ENCODE measurements at places on chromosomes 12 and 14.

DNA sequence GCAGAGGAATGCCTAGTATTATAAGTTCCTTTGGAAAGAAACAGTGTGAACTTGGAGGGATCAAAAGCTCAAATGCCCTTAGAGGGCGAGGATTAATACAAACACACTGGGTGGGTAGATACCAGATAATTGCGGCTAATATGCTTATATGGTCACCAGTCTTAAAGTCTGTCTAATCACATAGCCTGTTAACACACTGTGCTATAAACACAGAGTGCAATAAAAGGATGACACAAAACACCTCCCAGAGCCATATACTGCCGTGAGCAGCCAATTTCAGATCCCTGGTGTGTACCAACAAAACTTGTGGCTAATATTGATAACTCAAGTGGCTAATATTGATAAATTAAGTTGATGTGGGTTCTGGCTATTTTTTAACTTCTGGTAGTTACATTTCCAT is 1.7 kb upstream of the IL26 start:
- DNase-seq, result no peak

DNA sequence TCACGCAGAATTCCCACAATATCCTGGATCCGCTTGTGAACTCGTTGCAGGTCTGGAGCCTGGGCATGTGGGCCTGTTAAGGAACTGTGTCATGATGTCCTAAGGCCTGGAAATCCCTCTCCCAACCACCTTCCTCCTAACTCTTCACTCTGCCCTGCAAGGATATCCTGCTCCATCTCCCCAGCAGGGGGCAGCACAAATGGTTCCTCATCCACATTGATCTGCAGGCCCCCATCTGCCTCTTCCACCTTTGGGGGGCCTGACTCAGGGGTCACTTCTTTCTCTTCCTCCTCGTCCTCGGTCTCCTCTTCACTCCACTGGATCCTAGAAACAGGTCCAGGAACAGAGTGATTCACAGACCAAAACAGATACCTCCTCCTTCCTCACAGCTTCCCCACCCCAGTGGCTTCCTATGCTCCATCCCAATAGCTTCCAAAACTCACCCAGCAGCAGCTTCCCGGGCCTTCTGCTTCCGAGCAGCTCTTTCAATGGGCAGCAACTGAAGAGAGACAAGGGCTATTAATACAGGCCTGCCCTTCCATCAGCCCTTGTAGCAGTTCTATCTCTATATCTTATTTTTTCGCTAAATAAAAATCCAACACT is 4.5 kb downstream of the NOP2 start:
- no peak for DNase-seq

GRCh38 chr14:21066882-21067502 is 3.1 kb upstream of the ARHGEF40 start:
- no peak for DNase-seq

DNA sequence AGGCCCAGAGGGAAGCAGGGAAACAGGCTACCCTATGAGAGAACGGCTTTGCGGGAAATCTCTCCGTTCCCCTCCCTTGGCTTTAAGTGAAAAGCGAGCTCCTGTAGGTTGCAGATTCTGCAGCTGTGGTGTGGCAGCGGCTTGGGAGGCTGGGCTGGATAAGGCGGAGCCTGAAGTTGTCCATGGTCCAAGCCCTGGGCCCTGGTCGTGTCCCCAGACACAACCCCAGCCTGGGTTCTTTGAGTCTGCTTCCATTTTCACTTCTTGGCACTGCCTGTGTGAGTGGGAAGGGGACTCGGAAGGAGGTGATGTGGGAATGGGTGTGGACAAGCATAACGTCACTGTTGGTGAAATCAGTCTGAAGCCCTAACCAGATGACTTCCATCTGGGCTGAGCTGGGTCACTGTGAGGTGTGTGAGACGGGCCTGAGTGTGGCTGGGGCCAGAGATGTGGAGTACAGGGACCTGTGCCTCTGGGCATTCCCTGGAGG is 43.0 kb upstream of the CTDSP2 start:
- no peak for DNase-seq

DNA sequence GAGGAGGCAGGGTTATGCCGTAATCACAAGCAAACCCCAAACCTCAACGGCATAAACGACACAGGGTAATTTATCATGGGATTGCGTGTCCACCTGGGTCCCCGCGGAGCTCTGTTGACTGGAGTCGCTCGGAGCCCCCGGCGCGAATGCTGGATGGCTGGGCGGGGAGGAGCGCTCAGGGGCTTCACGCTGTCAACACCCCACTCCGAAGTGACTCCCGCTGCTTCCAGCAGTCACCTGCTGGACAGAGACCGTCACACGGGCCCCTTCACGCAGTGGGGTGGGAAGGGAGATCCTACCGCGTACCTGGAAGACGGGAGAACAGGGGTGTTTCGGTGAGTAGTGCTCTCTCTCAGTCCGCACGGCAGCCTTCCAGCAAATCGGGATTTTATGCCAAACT is 4.4 kb upstream of the GALNT9 start:
- DNase-seq, result no peak

DNA sequence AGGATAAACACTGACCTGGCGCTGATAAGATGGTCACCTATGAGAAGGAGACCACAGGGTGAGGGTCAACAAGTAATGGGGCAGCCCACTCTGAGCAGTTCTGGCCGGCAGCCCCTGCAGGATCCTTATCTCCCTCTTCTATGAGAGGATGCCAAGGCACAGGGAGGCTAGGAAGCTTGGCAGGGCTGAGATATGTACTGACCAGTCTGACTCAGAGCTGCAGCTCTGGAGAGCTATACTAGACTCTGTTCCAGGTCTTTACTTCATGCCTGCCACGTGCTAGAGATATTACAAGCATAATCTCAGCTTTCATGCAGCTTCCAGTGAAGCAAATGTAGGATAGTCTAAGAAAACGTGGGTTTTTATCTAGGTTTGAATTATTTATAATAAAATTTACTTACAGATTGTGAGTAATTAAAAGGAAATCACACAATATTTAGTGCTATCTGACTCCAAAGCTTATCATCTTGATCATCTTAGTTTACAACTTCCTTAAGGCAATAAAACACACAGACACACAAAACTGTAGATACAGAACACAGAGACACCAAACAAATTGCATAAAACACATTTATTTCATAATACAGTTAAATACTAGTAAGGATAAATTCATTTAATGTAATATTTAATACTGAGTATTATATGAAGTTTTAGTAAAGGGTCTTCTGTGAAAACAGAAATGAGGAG is 32.3 kb downstream of the GIT2 start:
- no peak for DNase-seq

GRCh38 chr12:4962539-4963486 is 53.1 kb downstream of the KCNA1 start:
- DNase-seq, result no peak

DNA sequence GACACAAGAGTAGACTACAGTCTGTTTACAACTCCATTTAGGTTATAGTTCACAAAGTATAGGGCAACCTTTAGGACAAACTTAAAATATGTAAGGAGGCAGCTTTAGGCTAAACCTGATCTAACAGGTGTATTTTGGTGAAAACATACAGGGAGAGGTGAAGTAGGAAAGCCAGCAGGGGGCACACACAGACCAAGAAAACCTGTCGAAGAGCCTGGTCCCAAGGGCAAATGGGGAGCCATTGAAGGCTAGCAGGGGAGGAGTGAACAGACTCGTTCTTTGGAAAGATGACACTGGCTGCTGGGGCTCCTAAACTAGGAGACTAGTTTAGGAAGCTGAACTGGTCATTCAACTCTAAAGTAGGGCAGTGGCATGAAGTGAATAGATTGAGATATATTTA is 138.8 kb upstream of the WSCD2 start:
- no peak for DNase-seq

GRCh38 chr14:105177082-105177481 is 4.0 kb downstream of the NUDT14 start:
- no peak for DNase-seq

DNA sequence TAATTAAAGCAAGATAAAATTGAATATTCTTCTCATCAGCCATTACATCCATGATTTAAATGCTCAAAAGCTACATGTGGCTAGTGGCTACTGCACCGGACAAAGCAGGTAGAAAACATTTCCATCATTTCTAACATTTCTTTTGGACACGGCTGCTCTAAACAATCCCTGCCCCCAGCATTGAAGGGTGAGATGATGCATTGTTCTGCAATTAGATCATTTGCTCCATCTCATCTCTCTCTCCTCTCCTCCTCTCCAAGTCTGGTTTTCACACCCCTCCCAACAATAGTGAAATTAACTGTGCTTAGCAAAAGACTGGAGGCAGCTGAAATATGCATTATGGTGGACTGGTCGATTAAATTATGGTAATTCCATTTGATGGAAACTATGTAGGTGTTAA is 288.5 kb downstream of the KSR2 start:
- no peak for DNase-seq

DNA sequence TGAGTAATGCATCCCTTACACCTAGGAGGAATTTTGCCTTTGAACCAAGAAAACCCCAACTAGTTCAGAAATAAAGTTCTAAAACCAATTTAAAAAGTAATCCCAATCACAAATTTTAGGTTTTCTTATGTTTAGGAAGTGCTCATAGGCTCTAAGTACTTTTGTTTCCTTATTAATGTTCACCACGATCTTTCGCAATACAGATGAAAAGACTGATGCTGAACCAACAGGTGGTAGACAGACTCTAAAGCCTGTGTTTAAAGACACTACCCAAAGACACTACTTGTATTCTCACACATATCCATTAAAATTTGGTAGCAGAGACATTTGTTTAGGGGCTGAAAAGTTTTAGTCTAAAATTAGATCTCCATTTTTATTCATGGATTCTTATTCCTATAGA is 10.6 kb upstream of the PHLDA1 start:
- no peak for DNase-seq

- no peak for DNase-seq
These were observed 145.4 kb downstream of the TMTC2 start for GRCh38 chr12:82832096-82832495.

DNA sequence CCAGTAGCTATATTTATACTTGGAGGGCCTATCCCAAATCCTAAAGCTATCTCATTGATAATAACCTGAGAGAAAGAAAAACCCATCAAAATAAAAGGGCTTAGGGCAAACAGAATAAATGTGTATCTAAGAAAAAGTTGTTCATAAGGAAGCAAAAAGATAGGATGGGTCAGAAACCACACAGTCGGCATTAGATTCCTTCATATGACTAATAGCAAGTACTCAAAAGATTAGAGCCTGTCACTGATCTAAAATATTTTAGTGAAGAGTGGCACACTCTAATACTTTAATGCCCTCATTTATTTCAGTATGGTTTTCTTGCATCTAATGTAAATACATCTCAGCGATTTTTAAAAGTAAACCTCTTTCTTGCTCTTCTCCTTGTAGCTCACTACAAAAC is 17.1 kb upstream of the NAV3 start:
- DNase-seq, result no peak

DNA sequence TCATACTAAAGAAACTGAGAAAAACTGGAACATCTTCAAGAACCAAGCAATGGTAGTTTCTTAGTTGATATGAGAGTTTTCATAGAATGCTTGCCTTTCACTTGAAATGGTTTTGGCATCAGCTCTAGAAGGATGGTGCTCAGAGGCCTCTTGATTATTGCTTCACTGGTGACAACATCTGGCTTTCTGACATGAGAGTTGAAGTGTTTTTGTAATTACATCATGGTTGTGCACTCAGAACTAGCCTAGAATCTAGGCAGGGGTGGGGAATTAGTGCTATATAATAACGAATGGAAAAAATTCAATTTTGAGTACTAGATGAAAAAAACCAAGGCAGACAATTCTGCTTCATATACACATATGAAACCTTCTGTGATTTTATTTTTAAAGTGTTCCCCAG is 172.8 kb upstream of the LMNTD1 start:
- DNase-seq, result no peak

GRCh38 chr14:99473458-99473857 is 7.2 kb downstream of the SETD3 start:
- no peak for DNase-seq

GRCh38 chr14:68932231-68932630 is 46.9 kb downstream of the ACTN1 start:
- no peak for DNase-seq

GRCh38 chr12:124538194-124539082 is 29.0 kb downstream of the NCOR2 start:
- DNase-seq, result no peak

DNA sequence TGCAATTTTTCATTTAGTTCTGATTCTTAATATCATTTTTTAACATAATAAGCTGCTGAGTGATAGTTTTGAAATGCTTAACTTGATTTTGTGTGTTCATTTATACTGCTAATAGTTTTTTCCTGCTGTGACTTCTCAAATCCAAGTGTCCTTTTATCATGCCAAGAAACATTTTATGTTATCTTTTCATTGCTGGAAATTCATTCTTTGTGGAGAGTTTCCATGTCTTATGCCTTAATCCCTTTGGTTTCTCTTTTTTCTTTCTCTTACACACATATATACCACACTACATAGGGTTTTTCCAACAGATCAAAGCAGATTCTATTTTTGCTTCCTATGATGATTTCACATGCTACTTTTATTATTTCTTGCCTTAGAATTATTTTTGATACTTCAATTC is 981.1 kb downstream of the SLC6A15 start:
- no peak for DNase-seq

DNA sequence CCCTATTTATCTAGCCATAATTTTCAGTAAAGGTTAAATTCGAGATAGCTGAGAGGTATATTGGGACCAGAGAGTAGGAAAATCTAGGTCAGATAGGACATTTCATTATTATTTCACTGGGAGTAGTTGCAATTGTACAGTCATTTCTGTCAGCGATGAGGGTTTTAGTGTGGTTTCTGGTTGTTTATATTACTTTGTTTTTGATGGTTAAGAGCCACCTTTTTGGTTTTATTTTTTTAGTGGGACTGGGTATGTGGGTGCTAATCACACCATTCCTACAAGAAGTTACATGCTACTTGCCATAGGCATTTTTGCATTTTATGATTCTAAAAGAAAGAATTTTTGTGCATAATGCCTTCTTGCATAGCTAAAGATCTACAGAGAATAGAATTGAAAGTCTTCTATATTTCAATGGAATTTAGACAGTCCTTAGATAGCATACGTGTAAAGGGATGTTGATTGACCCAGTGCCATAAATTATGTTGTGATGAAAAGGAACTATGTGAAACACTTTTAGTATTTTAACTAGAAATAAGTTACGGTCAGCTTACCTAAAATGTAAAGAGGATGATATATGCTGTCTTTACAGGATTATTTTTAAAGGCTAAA is 85.2 kb downstream of the KTN1 start:
- no peak for DNase-seq

GRCh38 chr14:58167891-58168290 is 15.9 kb upstream of the ARMH4 start:
- no peak for DNase-seq

DNA sequence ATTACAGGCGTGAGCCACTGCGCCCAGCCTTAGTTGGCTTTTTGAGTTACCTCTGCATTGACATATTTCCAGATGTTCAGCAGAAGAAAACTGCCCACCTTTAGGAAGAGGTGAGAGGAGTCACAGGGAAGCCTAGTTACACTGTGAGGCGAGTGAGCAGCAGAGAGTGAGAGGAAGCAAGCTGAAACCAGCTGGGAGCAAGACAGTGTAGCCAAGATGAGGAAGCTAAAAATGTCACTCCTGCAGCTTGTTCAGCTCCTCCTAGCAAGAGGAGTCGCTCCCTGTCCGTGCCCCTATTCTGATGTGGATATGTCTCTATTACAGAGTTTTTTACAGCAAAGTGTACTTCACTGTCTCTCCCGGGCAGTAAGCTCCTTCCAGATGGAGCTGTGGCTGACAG is 127.6 kb downstream of the GXYLT1 start:
- no peak for DNase-seq

All from hypothalamus (tissue), 51 donors.